CD4-positive, alpha-beta T cell treated with Interferon alpha-2 for 1 hour (primary cell): ENCODE measurements at places on chromosomes 16 and 17.

DNA sequence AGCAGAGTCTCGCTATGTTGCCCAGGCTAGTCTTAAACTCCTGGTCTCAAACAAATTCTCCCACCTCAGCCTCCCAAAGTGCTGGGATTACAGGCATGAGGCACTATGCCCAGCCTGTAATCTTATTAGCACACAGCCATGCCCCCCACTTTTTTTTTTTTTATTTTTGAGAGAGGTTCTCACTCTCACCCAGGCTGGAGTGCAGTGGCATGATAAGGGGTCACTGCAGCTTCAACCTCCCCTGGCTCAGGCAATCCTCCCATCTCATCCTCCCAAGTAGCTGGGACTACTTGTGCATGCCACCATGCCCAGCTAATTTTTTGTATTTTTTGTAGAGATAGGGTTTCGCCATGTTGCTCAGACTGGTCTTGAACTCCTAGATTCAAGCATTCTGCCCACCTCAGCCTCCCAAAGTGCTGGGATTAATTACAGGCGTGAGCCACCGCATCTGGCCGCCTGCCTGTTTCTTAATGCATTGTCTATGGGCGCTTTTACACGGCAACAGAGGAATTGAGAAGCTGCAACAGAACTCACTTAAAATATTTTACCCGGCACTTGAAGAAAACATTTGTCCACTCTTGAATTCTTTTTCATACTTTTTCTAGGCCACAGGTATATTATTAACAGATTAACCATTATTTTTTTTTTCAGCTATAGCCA is 8.8 kb upstream of the CEP20 start:
- DNase-seq = no peak

DNA sequence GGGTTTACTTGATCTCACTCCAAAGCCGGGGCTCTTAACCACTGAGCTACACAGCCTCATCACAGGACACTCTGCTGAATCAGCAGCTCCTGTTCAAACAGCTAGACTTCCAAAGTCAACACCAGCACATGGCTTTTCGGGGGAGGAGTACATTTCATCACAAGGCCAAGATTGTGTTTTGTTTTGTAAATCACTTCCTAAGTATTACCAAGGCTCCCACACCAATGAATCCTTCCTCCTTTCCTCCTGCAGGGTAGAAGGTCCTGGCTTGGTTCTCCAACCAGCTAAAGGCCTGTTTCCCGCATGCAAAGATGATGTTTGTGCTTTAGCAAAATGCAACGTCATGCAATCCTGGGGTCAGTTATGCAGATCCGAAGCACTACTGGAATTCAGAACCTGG is 152.5 kb downstream of the XYLT1 start:
- no peak for DNase-seq

DNA sequence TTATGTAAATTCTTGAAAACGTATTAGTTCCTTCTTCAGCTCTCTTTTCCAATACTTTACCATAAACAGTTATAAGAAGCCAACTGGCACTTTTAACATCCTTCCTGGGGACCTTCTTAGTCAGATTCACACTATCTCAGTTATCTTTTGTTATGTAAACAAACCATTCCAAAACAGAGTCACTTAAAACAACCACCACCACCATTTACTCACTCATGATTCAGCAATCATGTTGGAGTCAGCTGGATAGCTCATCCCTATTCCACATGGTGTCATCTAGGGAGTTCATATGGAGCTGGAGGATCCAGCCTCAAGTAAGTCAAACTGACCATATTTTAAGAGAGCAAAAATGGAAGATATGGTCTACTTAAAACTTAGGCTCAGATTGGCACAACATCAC is 240.3 kb upstream of the IRX3 start:
- no peak for DNase-seq

DNA sequence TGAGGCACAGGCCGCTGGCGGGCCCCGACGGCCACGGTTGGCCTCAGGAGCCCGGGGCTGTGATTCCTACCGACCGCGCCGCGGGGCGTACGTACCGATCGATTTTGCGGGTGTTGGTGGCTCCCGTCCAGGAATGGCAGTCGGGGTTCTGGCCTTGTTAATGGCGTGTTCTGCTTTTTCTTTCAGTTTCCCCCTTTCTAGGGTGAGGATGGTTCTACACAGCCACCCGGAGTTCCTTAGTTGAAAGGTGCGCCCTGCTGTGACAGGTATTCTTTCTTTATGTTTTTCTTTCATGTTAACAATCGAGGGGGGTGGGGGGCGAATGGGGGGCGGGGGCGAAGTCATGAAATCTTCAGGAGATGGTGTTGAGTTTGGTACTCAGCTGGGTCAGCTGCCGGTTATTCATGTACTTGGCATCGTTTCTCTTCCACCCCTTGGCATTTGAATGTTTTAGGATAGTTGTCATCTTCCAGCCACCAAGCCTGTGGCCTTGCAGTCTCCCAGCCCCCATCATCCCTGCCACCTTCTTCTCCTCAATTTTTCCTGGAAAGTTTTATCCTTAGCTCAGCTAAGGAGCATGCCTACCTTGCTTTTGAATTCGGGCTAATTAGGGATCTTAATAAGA is 802 bp downstream of the CYLD start:
- DNase-seq = peak; percentile 69

GRCh38 chr17:82096709-82097183 is 1.3 kb downstream of the FASN start:
- no peak for DNase-seq

DNA sequence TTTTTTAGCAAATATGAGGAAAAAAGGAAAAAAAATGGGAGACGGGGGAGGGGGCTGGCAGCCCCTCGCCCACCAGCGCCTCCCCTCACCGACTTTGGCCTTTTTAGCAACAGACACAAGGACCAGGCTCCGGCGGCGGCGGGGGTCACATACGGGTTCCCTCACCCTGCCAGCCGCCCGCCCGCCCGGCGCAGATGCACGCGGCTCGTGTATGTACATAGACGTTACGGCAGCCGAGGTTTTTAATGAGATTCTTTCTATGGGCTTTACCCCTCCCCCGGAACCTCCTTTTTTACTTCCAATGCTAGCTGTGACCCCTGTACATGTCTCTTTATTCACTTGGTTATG is 1.2 kb upstream of the TMEM88 start:
- no peak for DNase-seq

DNA sequence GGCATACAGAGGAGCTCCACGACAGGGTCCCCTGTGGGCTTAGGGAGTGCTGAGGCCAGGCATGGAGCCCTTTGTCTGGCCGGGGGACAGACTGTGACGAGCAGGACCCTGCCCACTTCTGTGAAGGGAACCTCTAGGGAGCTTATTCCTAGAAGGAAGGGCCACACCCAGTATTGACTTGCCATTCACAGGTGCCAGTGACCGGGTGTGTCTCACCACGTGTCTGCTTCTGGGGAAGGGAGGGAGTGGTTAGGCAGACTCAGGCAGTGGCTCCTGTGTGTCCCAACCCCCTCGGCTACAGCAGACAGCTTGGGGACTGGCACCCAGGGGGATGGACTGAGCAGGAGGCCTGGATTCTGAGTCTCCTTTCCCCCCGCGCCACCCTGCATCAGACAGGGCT is 57.2 kb downstream of the SOCS1 start:
- DNase-seq = no peak

- DNase-seq = no peak
These were observed 102.8 kb upstream of the PLCG2 start for GRCh38 chr16:81676066-81676882.

- no peak for DNase-seq
These were observed 65.3 kb upstream of the ZNF750 start for GRCh38 chr17:82905130-82905529.

- peak; percentile 3 for DNase-seq
These were observed at the start of gene SLC13A5 for GRCh38 chr17:6713130-6713917. SLC13A5 (minus strand) TSS chr17:6713369; CDS start chr17:6713333, 36 bp downstream.

- DNase-seq = peak; percentile 56
These were observed at the start of gene C17orf113 for GRCh38 chr17:42050393-42051012. C17orf113 (minus strand) TSS chr17:42050601; CDS start chr17:42043376, 7,225 bp downstream.

GRCh38 chr16:88355389-88356123 is 27.2 kb upstream of the ZNF469 start:
- DNase-seq = no peak

DNA sequence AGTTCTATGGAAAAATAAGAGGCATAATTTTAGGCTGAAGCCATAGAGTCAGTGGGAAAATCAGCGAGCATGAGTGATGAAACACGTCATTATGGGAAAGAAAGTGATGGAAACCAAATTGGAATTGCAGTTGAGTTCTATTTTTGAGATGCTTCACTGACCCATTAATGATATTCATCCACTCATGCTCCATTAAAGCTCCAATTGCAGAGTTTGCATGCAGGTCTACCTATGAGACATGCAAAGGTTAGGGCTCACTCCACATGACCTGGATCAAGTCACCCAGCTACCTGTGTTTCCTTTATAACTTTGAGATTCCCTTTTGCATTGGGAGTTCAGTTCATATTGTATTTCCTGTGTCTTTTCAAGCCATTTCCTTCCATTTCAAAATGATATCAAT is 8.0 kb upstream of the KRTAP2-4 start:
- no peak for DNase-seq

DNA sequence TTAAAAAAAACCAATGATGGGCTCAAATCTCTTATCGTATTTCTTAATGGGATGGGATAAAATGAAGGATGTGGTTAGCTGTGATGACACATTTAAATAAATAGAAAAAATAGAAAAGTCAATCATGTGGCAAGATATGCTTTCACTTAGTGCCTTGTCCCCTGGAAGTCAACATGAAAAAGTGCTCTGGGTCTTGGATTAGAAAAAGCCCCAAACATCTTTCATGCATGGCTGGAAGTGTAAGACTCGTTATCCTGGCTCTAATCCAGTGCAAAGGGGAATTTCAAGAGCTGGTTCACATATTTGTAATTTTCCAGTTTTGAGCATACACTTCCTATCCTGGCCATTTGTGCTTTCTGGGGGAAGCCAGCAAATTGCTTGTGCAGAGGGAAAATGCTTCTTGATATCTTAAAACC is 160.9 kb downstream of the MAP2K6 start:
- no peak for DNase-seq

GRCh38 chr17:75550139-75550465 is 24.6 kb downstream of the LLGL2 start:
- no peak for DNase-seq

DNA sequence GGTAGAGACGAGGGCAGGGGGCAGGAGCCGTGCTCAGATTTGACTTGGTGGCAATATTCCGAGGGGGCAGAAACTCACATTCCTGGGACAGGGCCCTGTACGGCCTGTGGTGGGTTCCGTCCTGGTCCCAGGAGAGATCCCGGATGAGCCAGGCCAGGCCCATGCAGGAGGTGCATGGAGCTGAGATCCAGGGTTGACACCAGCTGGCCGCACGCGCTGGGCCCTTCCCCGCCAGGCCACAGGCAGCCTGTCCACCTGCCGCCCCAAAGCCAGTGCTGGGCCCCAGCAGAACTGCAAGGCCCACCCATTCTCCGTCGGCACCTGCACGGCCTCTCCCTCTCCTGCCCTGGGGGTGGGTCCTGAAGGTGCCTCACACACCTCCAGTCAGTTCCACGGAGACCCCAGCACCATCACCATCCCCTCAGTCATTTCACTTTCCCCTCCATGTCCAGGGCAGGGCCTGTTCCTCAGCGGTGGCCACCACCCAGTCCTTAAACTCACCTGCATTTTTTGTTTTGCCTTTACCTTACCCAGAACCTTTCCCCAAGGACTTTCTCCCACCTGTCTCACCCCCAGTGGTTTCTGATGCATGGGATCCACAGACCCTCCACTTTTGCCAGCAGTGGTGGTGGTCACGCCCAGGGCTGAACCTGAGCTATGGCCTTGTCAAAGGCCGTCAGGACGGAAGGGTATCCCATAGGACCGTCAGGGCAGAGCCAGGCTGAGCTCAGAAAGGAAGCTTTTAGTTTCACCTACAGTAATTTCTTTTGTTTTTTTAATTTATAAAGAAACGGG is 25.1 kb upstream of the CDH15 start:
- DNase-seq = no peak

GRCh38 chr17:40551879-40552768 is 13.1 kb downstream of the CCR7 start:
- no peak for DNase-seq

DNA sequence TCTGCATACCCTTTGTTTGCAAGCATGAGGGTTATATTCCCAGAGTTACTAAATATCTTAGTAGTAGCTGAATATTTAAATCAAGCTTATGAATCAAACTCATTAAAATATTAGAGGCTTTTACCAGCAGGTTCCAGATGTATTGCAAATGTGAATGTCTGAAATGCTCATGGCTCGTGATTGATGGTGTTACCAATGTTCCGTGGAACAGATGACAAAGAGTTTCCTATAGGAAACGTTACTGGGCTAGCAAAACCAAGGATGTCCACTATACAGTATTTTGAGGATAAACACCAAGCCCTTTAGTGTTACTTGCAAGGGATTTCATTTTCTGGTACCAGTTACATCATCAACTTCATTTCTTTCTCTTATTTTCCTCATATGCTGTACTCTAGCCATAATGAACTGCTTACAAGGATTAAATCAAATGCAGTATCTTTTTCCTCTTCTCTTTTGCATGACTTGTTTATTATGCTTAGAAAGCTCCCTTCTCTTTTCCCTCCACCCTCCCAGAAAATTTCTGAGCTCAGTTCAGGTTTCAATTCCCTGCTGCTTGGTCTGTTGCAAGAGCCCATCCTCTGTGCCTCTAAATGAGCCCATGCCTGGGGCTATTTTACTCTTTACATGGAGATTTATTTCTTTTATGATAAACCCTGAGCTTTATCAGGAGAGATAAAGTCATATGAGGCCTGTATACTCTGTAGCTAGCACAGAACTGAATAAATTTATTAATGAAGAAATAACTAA is 1537.1 kb upstream of the GOT2 start:
- no peak for DNase-seq

DNA sequence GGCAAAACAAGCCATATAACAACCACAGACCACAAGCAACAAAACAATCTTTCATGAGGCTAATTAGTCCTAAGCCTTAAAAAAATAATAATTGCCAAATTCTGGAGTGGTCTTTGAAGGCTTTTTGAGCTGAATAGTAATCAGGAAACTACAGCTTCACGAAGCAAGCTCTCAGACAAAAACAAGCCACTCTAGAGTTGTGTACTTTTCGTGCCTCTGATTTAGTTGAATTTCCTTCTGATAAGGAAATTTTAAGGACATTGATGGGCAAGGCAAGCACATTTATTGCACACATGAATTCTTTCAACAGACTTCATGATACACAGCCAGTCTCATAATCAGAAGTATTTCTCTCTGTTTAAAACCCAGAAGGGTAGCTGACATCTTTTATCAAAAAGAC is 130.8 kb upstream of the IRX3 start:
- DNase-seq = no peak

GRCh38 chr17:8823279-8823678 is 24.1 kb upstream of the MFSD6L start:
- no peak for DNase-seq

DNA sequence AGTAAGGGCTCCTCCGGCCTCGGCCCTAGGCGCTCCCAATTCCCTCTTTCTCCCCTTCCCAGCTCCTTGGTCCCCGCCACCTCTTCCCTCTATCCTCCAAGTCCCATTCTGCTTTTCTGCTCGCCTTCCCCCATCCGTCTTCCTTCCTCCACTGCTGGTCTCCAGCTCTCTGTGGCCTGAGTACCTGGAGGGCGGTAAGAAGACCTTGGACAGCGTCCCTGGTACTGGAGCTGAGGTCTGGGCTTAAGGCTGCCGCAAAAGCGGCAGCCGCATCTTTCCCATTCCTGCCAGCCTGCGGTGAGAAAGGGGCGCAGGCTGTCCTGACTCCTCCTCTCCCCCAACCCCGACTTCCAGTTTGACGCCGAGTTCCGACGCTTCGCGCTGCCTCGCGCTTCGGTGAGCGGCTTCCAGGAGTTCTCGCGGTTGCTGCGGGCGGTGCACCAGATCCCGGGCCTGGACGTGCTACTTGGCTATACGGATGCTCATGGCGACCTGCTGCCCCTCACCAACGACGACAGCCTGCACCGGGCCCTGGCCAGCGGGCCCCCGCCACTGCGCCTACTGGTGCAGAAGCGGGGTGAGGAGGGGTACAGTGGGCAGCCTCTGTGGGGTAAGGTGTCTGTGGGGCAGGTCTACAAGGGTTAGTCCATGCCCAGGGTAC is 471 bp downstream of the PARD6A start:
- no peak for DNase-seq
